ENCODE measurements at places on chromosomes 2 and 18.

DNA sequence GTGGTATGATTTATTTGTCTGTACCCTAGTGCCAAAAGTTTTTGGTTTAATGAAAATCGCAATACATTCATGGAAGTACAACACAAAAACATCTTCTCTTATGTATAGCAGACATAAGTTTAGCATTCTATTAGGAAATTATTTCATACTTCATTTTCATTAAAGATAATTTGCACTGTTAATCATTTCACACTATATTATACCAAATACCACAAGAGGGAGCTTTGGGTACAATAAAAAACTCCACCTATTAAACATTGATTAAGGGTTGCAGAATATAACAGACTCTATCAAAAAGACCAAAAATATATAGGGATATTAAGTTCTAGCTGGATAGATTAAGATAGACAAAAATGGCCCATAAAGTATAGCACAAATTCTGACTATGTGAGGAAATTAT is 79.0 kb downstream of the SLC66A3 start:
- peak; percentile 33 for DNase-seq

- no peak for DNase-seq
Measured at GRCh38 chr18:22377769-22378168, 39.9 kb downstream of the CTAGE1 start.

DNA sequence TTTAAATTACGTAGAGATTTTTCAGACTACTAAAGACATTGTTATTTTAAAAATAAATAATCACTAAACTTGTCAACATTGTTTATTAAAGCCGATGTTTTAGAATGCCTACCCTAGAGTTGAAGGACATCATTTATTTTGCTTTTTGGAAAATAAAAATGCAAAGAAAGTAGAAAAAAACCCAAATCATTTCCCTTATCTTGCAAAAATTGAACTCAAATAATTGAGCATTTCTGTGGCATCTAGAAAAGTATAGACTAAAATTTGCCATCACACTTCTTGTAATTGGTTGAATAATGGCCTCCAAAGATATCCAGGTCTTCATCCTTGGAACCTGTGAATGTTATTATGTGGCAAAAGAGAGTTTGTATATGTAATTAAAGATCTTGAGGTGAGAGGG is 9.7 kb upstream of the NEDD4L start:
- no peak for DNase-seq

DNA sequence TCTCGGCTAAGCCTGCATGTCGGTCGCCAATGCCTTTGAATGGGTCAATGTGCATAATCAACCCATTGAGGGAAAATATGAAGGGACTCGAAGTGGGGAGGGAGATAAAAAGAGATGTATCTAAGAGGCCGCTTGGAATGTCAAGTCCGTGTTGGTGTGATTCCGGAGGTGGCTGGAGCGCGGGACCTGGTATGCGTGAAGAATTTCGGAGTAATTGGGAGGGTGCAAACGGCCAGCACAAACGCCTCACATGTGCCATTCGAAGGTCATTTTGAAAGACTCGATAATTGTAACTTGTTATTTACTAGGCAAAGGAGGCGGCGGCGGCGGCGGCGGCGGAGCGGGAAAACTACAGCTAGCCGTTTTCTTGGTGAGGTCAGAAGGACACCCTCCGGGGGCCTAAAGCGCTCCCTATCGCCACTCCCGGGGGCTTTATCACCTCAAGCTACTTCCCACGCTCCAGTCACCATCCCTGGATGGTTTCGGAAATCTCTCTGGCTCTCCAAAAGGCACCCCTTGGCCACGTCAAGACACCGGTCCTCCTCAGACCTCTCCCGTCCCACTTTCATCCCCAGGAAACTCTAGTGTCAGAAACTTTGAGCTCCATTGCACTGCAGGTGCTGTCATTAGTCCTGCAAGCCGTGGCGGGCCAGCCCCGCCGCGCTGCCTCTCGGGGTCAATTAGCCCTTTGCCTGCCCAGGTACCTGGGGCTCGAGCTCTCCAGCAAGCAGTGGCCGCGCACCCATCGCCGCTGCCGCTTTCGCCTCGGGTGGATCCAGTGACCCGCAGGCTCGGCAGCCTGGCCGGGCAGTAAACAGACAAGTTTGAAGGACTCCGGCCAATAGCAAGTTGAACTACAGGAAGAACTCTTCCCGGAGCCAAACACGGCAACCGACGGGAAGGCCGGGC is 1.5 kb downstream of the ERBB4 start:
- DNase-seq, result peak; percentile 12

DNA sequence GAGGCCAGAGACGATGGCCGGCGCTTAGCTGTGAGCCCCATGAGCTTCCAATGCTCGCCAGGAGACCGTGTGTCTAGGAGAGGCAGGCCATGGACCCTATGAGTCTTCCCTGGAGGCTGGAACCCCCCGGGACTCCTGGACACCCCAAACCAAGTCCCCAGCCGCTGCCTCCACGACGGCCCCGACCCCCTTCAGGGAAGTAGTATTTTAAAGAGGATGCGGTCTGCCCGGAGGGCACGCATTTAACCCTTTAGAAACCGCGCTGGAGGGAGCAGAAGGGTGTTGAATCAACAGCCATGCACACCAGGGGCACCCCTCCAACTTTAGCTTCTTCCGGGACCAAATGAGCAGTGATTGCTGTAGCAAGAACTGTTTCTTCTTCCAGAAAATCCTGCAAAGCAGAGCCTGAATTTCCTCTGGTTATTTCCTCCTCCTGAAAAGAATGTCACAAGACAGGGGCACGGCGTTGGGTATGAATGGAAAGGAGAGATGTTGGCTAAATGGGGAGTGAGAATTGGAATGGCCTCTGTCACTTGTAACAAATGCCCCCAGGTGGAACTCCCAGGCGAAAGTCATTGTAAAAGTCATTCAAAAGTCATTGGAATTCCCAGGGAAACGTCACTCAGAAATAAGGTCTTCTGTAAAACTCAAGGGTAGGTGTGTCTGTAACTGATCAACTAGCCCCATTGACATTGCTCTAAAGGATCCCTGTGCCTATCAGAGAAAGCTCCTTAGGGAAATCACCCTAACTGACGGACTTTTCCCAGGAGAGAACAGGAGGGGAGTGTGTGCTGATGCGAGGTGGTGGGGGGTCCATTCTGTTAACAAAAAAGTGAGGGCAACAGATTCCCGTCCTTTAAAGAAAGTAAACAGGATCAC is 5.8 kb upstream of the GBX2 start:
- no peak for DNase-seq

- peak; percentile 32 for DNase-seq
Measured at GRCh38 chr18:23528580-23529472, 25.5 kb downstream of the RMC1 start.

GRCh38 chr2:179031731-179032408 is 18.1 kb downstream of the CCDC141 start:
- DNase-seq, result no peak

Measured in KBM-7 (cell line).